IPS-NIHi11 (cell line): ENCODE measurements at places on chromosomes 12 and 14.
A peak's percentile ranks its signal among the peaks of the same experiment; 100 is the strongest.

GRCh38 chr14:65941091-65941490, 528.6 kb downstream of the FUT8 start:
- no peak for DNase-seq

DNA sequence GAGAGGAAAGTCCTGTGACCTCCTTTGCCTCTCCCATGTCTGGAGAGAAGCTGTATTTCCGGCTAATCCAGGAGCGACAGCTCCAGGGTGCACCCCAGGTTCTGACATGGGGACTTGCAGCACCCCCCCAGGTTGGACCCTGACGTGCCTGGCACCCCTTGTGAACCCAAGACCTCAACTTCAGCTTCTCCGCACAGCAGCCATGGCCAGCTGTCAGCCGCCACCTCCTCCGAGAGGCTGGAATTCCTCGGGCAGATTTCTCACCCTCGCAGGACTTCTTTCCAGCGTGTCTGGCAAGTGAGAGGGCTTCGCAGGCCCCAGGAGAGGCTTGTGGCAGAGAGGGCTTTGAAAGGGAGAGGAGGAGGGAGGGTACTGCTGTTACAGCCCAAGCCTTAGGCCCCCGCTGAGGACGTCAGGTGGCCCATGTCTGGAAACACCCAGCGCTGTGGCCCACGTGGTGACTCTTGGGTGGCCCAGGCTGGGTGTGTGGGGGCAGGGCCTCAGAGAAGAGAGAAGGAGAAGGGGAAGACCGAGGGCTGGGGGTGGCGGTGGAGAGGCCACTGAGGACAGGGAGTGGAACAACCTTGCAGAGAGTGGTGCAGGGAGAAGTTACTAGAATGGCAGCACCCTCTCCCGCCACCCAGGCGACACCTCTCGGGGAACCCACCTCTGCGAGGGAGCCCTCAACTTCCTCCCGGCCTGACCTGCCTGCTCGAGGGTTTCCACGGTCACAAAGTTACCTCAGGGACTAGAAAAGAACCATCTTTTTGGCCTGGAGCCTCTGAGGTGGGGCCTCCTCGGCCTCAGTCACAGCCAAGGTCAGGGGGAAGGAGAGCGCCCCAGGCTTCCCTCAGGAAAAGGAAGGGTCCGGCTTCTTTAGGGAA, 11.7 kb upstream of the RPS6KL1 start:
- no peak for DNase-seq

GRCh38 chr14:93903342-93904184, 23.6 kb upstream of the FAM181A start:
- peak; percentile 77 for DNase-seq

DNA sequence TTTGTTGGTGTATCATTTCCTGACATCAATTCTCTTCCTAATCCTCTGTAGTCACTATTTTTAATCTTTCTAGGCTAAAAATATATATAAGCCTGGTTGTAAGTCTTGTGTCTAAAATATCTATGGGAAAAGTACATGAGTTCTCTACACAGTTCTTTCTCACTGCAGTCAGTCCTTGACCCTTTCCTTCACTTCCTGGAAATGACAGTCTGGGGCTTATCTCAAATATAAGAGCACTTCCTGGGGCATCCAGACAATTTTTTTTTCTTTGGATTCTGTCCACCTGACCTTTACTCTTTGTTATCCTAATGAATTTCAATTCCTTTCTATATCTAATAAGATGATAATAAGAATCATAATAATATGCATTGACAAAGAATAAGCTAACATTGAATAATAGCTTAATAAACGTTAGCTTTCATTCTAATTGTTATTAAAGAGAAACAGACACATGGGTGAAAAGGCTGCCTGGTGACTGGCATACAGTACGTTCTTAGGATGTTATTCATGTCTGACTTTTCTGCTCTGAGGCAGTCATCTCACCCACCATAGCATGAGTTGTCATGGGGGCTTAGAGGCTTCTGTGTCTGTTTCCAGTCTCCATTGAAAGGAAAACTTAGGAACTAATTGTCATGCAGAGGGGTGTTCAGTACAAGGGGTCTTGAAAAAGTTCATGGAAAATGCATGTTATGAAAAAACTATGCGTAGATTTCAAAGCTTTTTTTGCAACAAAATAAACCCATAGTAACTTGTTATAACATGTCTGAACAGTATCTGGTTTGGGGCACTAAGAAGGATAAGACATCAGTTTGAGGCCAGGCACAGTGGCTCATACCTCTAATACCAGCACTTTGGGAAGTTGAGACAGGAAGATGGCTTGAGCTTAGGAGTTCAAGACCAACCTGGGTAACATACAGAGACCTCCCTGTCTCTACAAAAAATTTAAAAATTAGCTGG, 66.2 kb upstream of the DNM1L start:
- no peak for DNase-seq

DNA sequence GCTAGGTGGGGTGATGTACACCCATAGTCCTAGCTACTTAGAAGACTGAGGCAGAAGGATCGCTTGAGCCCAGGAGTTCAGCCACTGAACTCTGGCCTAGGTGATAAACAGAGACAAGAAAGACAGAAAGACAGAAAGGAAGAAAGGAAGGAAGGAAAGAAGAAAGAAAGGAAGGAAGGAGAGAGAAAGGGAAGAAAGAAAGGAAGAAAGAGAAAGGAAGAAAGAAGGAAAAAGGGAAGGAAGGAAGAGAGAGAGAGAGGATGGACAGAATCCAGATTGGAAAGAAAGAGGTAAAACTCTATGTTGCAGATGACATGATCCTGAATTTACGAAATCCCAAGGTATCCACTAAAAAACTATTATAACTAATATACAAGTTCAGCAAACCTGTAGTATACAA, 8.2 kb downstream of the INTS13 start:
- no peak for DNase-seq

- DNase-seq = no peak
Observed at GRCh38 chr14:49898485-49898884, 5.6 kb downstream of the ARF6 start.

DNA sequence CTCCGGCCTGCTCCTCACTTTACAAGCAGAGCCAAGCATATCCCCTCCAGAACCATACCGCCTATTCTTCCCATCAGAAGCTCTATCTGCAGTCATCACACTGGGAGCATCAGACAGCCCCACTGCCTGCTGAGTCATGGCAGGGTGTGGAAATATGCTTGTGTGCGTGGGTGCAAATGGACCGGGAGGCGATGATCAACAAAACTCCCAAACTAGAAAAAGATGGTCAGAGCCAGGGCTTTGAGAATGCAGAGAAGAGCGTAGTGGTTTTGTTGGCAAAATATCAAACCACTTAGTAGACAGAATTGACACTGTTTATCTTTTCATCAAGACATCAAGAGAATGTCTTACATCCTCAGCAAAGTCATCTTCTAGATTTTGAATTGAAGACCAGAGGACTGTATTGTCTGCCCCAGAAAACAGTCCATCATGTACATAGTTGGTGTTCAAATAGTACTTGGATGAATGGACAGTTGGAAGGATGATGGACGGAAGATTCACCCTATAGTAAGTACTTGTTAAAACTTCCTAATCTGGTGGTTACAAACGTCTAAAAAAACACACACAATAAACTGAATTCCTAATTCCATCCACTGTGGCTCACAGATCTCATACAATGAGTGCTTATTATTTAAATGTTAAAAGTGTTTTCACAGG, 54.9 kb downstream of the VWF start:
- no peak for DNase-seq

- DNase-seq = no peak
Observed at GRCh38 chr12:95633732-95634465, 82.6 kb upstream of the USP44 start.

DNA sequence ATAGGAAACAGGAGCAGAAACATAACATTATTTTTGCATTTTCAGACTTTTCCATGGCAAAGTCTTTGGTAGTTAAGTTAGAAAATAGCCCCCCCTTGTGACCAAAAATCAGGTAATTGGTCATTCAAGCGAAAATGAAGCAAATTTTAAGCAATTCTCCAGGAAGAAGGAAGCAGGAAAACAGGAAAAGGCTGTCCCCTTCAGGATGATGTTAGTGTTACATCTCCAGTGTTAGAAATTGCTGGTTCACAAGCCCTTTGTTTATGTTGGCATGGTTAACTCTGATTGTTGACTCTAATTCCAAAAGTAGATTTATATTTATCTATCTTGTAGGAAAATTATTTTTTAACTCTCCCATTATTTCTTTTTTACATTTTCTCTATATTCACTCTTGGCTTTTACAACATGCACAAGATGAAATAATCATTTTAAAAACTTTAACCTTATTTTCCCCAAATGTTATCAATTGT, 18.8 kb upstream of the GAS2L3 start:
- DNase-seq = peak; percentile 63

GRCh38 chr14:69657950-69658355, 46.6 kb downstream of the SUSD6 start:
- DNase-seq = peak; percentile 43

DNA sequence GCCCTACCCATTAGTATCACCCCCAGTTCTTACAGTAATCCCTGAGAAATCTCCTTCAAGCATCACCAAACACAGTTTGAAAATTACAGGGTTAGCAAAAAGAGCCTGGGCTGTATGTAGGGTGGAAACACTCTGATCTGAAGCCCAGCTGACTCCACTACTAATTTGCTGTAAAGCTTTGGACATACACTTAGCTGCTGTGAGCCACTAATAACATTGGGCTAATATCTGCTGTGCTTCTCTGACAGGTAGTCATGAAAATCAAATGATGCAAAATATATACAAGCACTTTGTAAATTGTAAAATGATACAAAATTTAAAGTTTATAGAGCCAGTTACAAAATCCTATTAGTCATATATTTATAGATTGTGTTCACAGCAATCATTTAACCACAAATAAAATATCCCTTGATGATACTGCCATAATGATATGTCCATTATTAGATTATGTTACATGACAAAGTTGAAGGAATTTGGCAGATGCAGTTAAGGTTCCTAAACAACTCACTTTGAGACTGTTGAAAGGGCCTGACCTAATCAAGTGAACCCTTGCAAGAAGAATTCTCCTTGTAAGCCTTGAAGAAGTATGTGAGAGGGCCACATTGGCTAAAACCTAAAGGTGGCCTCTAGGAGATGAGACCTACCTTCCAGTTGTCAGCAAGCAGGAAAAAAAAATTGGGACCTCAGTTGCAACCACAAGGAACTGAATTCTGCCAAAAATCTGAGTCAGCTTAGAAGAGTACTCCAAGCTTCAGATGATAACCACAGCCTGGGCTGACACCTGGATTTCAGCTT, 19.0 kb downstream of the TWF1 start:
- DNase-seq = no peak

- DNase-seq = no peak
Observed at GRCh38 chr12:79555028-79555925, 135.5 kb downstream of the PAWR start.

DNA sequence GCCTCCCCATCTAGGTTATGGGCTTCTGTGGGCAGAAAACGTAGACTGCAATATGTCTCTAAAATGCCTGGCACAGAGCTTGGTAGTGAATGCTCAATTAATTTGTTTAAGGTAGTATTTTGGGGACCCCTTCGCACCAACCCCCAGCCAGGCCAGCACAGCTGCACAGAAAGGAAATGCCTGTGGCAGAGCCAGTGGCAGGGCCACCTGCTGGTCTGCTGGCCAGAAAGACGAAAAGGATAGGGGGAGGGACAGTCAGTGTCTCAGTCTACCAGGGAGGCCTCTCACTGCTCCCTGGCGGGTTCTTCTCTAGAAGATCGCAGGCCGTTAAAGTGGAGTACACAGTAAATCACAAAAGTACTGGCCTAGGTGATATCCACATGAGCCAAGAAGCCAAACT, 3.5 kb downstream of the RAB15 start:
- DNase-seq = peak; percentile 45

DNA sequence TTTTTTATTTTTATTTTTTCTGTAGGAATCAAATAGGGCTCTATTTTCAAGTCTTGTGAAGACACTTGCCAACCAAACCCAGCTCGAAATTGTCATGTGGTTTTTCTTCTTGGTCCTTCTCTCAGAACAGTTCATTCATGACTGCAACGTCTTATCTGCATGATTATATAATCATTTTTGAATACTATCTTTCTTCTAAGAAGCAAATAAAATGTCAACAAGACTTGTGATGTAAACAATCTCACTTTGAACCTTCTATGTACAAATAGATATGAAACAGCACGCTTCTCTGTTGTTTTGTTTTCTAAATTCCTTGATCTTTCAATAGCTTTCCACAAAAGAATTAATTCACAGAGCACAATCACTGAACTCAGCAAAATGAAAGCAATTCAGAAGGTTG, 320.7 kb downstream of the SOX5 start:
- DNase-seq = no peak
